Activated CD4-positive, alpha-beta T cell treated with anti-CD3 and anti-CD28 coated beads, Interleukin-2, amount 50 U/mL, for 4 hours (primary cell): ENCODE measurements at places on chromosomes 2 and 18.

- DNase-seq: no peak
These were observed 158.6 kb upstream of the TWIST2 start for GRCh38 chr2:238689331-238689730.

DNA sequence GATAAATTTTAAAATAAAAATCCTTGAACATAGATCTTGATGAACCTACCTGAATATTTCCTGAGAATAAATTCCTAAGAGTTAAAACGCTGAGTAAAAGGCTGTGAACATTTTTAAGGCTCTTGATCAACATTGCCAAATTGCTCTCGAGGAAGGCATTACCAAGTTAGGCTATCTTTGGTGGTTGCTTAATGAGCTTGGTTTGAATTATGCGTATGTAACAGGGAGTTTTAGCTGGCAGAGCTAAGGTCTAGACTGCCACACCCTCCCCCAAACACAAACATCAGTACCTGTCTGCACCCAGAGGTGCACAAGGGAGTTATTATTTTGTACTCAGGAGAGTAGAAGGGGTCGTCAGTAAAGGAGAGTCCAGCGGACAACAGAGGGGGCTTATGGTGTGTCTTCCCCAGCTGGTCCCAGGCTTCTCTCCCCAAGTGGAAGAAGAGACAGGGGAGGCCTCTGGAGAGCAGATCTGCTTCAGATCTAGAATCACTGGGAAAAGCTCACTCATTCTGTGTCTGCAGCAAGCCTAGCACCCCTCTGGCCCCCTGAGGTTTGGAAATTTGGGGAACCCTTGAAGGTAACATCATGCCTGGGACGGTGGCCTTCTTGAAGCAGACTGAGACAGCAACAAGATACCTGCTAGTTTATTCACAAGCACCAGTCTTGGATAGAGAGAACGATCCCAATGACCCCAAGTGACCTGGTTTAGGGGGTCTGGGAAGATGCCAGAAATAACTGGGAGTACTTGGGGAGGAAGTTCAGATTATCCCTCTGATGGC, 197.2 kb upstream of the ID2 start:
- no peak for DNase-seq

DNA sequence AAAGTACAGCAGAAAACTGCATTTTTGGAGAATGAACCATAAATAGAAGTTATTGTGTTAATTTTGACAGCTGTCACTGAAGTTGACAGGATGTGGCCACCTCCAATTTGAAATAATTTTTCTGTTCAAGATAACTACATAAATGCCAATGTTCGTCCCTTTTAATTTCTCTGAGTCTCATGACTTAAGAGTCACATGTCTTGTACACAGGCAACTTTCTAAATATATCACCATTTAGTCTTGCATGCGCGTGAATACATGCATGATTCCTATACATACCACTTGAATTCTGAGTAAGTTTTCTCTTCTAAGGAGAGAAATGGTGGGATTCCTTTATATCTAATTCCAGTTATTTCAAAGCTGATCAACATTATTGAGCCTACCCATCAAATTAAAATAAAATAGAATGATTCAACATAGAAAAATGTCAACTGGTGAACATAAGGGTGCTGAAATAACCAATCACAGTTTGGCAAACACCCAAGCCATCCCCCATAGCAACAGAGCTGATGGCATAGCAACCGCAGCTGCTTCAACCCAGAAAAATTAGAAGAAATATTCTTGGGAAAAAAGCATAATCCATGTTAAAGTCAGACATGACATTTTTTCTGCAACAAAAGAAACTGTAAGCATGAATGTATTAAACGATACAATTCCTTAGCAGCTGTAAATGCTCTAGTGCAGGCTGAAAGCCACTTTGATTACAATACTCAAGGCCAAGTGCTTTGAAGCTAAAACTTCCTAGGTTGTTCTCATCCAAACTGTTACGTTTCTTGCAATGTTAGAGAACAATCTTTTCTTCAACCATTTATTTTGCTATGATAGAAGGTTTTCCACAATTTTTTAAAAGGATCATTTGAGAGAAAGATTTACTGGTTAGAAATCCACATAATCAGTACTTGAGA, 282.7 kb downstream of the DLGAP1 start:
- no peak for DNase-seq

- DNase-seq: no peak
These were observed 85.3 kb downstream of the CYP26B1 start for GRCh38 chr2:72062336-72062735.

DNA sequence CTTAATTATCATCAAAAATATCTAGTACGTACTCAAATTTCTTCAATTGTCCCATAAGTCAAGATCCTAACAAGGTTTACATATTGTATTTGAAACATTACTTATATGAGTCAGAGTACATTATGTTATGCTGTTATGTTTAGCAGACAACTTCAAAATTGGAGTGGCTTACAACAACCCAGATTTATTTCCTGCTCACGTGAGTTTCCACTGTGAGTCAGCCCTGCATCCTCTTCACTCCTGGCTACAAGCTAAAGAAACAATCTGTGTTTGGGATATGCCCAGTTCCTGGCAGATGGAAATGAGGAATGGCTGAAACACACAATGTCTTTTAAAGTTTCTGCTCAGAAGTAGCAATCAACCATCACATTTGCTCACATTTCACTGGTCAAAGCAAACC, 31.5 kb upstream of the TANC1 start:
- DNase-seq: no peak

GRCh38 chr18:56097621-56098020, 509.6 kb upstream of the TCF4 start:
- DNase-seq: no peak

DNA sequence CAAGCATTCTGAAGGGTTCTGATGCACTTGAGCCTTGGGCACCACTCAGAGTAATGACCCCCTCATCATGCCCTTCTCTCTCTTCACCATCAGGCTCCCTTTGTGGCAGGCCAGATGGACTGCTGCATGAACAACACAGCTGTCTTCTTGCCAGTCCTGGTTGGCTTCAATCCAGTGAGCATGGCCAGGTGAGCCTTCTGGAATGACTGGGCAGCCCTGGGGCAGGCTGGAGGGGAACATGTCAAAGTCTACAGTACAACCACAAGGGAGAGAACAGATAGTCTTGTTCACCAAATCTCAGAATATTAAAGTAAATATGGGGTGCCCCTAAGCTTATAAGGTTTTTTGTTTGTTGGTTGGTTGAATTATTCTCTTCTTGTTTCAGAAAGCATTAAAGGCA, 4.4 kb downstream of the GCKR start:
- DNase-seq: no peak

- DNase-seq: no peak
These were observed 44.1 kb downstream of the NEDD4L start for GRCh38 chr18:58087928-58088690.

GRCh38 chr2:112605926-112606325, 21.5 kb downstream of the CHCHD5 start:
- no peak for DNase-seq

DNA sequence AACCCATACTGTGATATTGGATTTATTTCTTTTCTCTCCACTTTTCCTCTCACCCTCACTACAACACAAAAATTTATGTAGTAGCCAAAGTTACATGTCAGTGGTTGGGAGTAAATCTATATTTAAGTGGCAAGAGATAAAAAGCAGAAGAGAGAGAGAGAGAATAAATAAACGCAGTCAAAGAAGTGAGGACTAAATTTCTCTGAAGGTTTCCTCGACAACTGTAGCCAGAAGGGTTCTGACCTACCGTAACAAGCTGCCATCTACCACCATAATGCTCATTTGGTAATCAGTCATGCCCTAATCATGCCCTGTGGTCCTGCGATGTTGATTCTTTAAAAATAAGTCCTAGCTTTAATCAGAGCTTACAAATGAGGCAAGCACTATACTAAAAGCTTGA, 9.1 kb downstream of the ARHGAP28 start:
- DNase-seq: no peak

DNA sequence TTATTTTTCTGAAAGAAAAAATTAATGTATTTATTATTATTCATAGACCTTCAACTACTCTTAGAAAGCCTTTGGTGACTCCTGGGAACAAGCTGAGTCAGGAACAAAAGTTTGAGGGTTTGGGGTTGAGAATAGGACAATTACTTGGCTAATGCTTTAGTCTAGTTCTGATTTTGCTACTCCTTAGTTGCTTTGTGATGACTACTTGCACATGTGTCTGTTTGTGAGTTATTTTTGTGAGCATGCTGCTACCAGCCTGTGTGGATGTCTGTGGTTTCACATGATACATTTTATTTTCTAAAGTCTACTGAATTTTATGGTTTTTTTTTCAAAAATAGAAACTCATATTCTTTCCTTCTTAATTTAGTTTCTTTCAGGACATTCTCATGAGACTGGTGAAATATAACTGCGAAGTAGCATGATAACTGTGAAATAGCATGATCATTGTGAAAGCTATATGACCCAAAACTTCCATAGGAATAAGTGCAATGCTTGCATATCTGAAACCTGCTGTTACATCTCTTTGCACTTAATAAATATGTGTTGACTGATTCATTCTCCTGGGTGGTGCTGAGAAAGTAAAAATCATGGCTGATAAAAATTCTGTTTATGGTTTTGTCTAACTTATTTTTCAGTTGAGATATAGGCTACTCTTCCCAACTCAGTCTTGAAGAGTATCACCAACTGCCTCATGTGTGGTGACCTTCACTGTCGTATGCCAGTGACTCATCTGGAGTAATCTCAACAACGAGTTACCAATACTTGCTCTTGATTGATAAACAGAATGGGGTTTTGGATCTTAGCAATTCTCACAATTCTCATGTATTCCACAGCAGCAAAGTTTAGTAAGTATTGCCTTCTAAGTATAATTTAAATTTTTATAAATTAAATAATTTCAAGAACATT, 17.9 kb upstream of the IL18R1 start:
- DNase-seq: no peak

- DNase-seq: no peak
These were observed 245.2 kb downstream of the CDCA7 start for GRCh38 chr2:173599821-173600359.

DNA sequence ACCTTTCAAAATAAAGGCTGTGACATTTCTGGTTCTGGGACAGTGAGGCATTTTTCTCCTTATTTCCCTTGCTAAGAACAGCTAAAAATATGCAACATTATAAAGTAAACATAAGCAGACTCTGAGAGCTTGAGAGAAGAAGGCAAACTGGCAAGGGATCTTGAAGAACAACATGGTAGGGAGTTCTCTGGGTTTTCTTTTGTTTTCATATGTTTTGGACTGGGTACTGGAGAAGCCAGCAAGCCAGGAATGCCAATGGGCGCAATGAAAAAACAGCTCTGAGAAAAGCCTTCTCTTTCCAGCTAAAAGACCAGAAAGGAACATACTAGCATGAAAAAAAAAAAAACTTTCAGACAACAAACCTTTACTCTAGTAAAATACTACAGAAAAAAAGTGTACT, 351.4 kb upstream of the HS6ST1 start:
- no peak for DNase-seq

DNA sequence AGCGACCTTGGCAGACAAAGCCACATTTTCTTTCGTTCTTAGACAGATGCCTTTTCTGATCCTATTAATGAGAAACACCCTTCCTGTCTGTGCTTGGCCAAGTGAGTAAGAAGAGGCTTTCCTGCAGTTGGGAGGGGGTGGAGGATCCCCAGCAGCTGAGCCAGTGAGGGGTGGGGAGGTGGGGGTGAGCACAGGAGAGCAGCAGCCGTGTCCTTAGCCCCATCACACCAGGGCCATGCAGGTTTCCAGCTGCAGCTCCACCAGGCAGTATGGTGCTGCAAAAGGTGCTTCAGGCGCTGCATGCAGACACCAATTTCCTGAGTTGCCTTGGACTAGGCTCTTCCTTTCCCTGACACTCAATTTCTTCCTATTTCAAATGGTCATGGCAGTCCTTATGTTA, 123.3 kb upstream of the SIX2 start:
- DNase-seq: no peak

- peak; percentile 43 for DNase-seq
These were observed at the start of gene ZBTB14 for GRCh38 chr18:5295231-5295920. Gene ZBTB14 (minus strand): TSS chr18:5295726. CDS start chr18:5293246, 2,480 bp downstream.

- no peak for DNase-seq
These were observed 148.7 kb downstream of the CTIF start for GRCh38 chr18:48687346-48688042.

GRCh38 chr2:195734395-195734794, 77.4 kb downstream of the SLC39A10 start:
- DNase-seq: no peak

DNA sequence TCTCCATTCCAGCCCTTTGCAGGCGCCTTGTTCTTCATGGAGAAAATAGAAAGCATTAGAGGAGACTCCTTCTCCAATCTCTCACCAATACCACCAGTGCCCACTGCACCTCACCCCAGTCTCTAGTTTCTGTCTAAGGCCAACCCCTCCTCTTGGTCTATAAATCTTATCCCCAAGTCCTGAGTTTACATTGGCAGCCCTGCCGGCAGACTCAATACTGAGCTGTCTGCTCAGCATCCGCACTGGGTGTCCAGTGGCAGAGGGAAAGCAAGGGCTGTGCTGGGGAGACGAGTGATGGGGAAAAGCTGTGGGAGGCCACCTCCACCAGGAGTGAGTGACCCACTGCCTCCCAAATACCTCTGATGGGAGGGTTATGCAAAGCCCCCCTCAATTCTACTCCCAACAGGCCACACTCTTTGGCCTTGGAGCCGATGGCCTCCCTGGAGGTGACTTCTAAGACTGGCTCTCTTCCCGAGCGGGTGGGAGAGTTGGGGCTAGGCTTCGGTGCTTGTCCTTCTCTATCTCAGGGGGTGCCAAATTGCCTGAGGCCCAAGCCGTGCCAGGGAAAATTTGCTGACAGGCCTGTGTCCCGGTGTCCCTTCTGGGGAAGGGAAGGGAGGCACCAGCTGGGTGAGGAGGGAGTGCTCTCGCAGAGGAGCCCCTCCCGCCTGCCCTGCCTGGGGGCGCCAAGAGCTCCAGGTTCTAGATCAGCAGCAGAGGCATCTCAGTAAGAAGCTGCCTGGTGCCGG, 165.2 kb upstream of the MSH6 start:
- DNase-seq: no peak

GRCh38 chr2:130765464-130765863, 10.1 kb downstream of the AMER3 start:
- DNase-seq: no peak

GRCh38 chr2:181004647-181005325, 24.4 kb downstream of the UBE2E3 start:
- DNase-seq: no peak

DNA sequence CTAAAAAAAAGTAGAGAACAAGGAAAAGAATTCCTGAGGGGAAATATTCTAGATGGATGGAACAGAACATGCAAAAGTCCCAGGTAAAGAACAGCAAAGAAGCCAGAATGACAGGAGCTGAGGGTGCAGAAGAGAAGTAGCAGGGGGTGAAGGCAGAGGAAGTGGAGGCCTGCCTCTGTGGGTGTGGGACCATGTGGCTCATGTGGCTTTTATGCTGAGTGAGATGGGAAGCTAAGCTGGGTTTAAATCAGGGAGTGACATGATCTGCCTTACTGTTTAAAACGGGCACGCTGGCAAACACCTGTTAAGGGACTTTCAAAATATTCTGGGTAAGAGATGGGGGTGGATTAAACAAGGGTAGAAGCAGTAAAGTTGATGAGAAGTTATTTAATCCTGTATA, 40.0 kb downstream of the GKN2 start:
- peak; percentile 10 for DNase-seq
